ENCODE measurements at places on chromosomes 4 and X. TPM values are rescaled to one million over a fixed set of nuclear protein-coding genes. Genes with fewer than 3 reads are reported as not detected.
A peak's percentile ranks its signal among the peaks of the same experiment; 100 is the strongest.

SPANXA1 gene
- total RNA-seq: not detected

DNA sequence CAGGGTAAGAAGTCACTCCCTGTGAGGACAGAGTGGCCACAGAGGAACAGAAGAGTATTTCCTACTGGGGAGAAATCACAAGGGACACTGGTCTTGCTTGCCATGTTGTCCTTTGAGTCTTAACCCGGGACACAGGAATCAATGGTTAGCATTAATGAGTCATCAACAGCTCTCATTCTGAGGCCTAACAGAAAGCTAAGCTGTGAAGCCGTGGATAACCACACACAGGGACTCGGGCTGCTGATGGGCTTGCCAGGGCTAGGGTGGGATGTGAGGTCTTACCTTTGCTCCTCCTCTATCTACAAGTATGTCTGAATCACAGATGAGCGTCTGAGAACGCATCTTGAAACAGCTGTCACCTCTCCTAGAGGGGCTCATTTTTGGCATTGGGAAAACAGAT lies 22.2 kb downstream of the HELT start:
- H3K27ac ChIP-seq: no peak overlapping the region
- H3K36me3 ChIP-seq: no peaks in the 10 kb centered on the region
- no peak for DNase-seq
- H3K4me3 ChIP-seq: no peak overlapping the region

DNA sequence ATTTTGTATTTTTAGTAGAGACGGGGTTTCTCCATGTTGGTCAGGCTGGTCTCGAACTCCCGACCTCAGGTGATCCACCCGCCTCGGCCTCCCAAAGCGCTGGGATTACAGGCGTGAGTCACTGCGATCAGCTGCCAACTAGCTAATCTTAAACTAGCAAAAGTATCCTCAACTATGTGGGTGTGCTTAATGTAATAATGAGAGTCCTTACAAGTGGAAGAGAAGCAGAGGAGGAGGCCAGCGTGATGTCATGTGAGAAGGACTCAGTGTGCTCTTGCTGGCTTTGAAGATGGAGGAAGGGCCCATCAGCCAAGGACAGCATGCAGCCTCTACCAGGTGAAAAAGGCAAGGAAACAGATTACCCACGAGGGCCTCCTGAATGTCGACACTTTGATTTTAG lies 19.6 kb downstream of the SCD5 start:
- H3K27me3 ChIP-seq: no peaks in the 10 kb centered on the region
- H3K27ac ChIP-seq: no peak overlapping the region
- H3K4me1 ChIP-seq: no peaks in the 10 kb centered on the region
- H3K36me3 ChIP-seq: no peaks in the 10 kb centered on the region
- H3K4me3 ChIP-seq: no peak overlapping the region

GRCh38 chr4:71604785-71605184 lies 179.1 kb downstream of the GC start:
- H3K27ac ChIP-seq: no peak overlapping the region
- H3K27me3 ChIP-seq: no peaks in the 10 kb centered on the region
- DNase-seq: no peak
- H3K4me3 ChIP-seq: no peak overlapping the region
- H3K4me1 ChIP-seq: no peaks in the 10 kb centered on the region

DNA sequence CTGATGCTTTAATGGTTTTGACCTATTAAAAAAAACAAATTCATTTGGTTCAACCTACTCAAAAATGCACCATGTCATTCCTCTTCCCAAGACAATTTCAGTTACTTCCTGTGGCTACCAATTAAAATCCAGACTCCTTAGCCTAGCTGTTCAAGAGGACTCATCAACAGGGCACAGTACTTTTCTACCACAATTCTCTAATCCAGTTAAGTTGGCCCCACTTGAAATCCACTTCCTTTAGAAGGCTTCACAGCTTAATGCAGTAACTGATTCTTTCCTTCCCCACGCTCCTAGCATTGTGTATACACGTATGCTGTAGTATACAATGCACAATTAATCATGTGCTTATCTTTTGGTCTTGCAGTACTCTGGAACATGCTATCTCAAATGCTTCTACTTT lies 129.8 kb downstream of the UGT8 start:
- no peak for DNase-seq
- H3K27ac ChIP-seq: no peak overlapping the region
- no peaks in the 10 kb centered on the region for H3K4me1 ChIP-seq
- H3K36me3 ChIP-seq: no peaks in the 10 kb centered on the region
- H3K27me3 ChIP-seq: no peaks in the 10 kb centered on the region
- H3K4me3 ChIP-seq: no peak overlapping the region

DNA sequence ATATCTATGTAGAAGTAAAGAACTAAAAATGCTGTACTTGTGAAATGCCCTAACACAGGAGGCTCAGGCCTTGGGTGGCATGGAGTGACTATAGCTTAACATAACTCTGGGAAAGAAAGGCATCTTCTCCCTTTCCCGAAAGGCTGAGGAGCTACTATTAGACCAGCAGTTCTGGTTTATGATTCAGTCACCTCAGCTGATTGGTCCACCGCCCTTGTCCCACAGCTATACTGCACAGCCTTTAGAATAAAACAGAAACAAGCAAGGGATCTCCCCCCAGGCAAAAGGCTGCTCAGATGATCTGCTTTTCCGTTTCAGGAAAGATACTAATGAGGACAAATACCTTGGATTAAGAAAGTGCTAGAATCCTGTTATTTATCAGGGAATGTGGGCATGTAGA lies 171.3 kb downstream of the SNCA start:
- no peaks in the 10 kb centered on the region for H3K36me3 ChIP-seq
- no peak overlapping the region for H3K4me3 ChIP-seq
- no peak for DNase-seq
- no peaks in the 10 kb centered on the region for H3K4me1 ChIP-seq

- H3K27ac ChIP-seq: no peak overlapping the region
- H3K4me1 ChIP-seq: no peaks in the 10 kb centered on the region
- no peaks in the 10 kb centered on the region for H3K36me3 ChIP-seq
- no peak for DNase-seq
- no peaks in the 10 kb centered on the region for H3K27me3 ChIP-seq
Measured at GRCh38 chr4:3671571-3672464, 94.4 kb upstream of the ADRA2C start.

DNA sequence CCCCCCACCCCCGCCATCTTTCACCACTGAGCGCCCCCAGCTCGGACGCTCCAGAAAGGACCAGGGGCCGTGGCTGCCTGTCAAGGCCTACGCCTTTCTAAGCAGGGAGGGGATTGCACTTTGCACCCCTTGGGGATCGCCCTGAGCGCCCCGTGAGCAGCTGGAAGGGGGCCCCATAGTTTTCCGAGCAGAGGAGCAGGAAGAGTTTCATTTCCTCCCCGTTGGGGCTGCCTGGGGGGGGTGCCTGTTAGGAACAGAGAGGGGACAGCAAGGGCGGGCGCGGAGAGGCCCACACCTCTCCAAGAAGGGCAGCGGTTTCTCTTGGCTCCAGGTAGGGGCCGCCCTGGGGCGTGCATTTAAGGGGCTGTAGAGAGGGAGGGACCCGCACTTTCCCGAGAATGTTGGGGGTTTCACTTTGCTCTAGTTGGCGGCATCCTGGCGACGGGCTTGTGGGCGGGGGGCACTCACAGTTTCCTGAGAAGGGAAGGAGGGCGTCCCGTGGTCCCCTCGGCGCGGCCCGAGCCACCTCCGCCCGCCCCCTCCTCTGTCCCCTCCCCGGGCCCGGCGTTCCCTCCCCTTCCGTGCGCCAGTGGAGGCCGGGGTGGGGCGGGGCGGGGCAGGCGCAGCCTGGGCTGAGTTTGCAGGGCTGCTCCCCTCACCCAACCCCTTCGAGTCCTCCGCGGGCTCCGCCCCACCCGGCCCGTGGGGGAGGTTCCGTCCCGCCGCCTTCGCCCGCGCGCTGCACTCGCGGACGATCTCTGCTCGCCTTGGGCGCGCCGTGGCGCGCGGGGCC lies 82.3 kb upstream of the CD99 start:
- no peaks in the 10 kb centered on the region for H3K27me3 ChIP-seq
- peak overlapping the region; percentile 69 for H3K4me3 ChIP-seq
- DNase-seq: peak; percentile 91
- peak overlapping the region; percentile 47 for H3K27ac ChIP-seq
- peaks cover 26% of the 10 kb centered on the region for H3K4me1 ChIP-seq

- no peak overlapping the region for H3K27ac ChIP-seq
- peaks cover 2% of the 10 kb centered on the region for H3K36me3 ChIP-seq
- H3K4me3 ChIP-seq: no peak overlapping the region
- H3K27me3 ChIP-seq: no peaks in the 10 kb centered on the region
- no peak for DNase-seq
Measured at GRCh38 chrX:24168807-24169206, 19.3 kb downstream of the ZFX start.

Measured in natural killer cell (primary cell).